ENCODE measurements at places on chromosomes 4 and X.

- DNase-seq: no peak
Observed at GRCh38 chr4:109571494-109571893, 11.4 kb downstream of the MCUB start.

DNA sequence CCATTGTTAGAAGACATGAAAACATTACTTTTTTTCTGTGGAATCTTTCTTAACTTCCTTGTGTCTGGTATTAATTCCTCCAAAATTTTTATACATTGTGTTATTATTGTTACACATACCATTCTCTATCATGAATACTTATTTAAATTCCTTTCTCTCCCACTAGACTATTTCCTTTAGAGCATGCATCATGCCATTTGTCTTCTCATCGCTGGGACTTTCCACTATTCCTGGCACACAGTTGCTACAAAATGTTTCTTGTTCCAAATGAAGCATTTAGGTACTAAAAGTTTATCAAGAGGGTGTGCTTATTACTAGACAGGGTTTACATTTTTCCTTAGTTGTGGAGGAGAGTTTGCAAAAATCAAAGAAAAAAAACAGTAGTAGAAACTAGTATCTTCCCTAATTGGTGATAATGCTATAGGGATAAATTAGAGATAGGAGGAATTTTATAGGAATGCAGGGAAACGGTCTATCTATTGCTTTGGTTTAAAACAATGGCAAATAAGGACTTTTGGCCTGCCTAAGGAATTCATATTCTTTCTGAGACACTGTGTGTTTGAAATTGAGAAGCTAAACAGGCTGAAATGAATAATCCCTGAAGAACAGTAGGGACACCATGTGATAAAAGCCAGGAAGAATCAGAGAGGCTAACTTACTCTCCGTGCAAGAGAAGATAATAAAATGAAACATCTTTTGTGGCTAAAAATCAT lies 187.5 kb upstream of the TBC1D9 start:
- no peak for DNase-seq

- no peak for DNase-seq
Observed at GRCh38 chr4:88208156-88208555, 49.7 kb upstream of the ABCG2 start.

- no peak for DNase-seq
Observed at GRCh38 chr4:90624781-90625180, 497.6 kb downstream of the CCSER1 start.

Data from HFF-Myc (cell line).